ENCODE measurements at places on chromosomes 11 and 22.

DNA sequence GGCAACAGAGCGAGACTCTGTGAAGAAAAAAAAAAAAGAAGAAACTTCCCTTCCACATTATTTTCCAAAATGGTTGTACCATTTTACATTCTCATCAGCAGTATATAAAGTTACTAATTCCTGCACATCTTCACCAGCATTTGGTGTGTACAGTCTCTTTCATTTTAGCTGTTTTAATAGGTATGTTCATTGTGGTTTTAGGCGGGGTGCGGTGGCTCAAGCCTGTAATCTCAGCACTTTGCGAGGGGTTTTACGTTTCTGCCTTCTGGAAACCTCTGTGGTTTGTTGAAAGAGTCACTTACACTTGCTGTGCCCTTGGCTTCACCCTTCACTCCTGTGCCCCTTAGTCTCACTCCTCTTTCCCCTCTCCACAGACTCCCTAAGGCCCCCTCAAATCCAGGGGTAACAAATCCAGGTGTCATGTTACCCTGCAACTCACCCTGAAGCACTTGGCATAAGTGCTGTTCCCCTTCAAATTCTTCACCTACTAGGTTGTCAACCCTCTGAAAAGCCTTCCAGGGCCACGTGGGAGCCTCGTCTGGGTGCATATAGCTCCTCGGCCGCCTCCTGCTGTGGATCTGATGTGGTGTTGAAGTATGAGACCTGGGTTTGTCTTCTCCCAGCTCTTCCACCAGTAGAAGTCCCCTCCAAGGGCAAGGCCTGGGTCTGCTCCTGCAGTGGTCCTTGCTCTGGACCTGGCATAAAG, 20.8 kb downstream of the TOB2 start:
- DNase-seq, result no peak

GRCh38 chr22:42313804-42314581, 43.5 kb upstream of the TCF20 start:
- peak; percentile 69 for DNase-seq

- no peak for DNase-seq
These were observed 2.6 kb downstream of the LAMTOR1 start for GRCh38 chr11:72100462-72100861.

DNA sequence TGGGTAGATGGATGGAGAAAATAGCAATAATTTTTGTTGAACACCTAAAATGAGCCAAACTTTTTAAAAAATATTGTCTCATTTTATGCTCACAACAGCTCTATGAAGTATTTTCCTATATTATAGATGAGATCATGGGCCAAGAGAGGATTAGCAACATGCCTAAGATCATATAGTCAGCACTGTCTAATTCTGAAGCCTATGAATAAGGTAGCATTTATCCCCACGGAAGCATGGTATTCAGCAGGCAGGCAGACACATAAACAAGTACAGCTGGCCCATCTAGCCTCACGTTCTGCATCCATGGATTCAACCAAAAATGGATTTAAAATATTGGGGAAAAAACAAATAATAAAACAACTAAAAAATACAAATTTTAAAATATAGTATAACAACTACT, 21.9 kb upstream of the RAB30 start:
- no peak for DNase-seq

- no peak for DNase-seq
These were observed 80.8 kb downstream of the ZC3H12C start for GRCh38 chr11:110173811-110174644.

- peak; percentile 28 for DNase-seq
These were observed 22.9 kb upstream of the JAM3 start for GRCh38 chr11:134045799-134046635.

DNA sequence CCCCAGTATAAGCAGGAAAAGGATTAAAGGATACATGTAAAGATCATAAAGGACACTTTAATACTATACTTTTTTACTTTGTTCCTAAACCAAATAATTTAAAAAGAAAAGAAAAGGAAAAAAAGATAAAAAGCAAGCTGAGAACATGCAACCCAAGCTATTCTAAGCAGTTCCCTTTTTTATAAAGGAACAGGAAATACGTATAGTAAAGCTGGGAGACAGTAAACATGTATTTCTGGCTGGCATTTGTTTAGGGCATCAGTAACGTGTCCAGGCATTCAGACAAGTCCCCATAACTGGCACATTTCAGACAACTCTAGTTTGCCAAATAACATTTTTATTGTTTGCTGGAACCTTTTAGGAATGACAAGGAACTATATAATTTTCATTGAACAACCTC, 24.9 kb downstream of the BCO2 start:
- DNase-seq, result no peak

- peak; percentile 79 for DNase-seq
These were observed 15.7 kb downstream of the CRTAM start for GRCh38 chr11:122853971-122854446.

GRCh38 chr11:12770966-12771597, 96.9 kb downstream of the TEAD1 start:
- no peak for DNase-seq

GRCh38 chr11:1523077-1523476, 36.5 kb upstream of the MOB2 start:
- no peak for DNase-seq
